ENCODE measurements at places on chromosomes 16 and 17.

- DNase-seq, result no peak
These were observed 29.4 kb downstream of the IST1 start for GRCh38 chr16:71924710-71925109.

DNA sequence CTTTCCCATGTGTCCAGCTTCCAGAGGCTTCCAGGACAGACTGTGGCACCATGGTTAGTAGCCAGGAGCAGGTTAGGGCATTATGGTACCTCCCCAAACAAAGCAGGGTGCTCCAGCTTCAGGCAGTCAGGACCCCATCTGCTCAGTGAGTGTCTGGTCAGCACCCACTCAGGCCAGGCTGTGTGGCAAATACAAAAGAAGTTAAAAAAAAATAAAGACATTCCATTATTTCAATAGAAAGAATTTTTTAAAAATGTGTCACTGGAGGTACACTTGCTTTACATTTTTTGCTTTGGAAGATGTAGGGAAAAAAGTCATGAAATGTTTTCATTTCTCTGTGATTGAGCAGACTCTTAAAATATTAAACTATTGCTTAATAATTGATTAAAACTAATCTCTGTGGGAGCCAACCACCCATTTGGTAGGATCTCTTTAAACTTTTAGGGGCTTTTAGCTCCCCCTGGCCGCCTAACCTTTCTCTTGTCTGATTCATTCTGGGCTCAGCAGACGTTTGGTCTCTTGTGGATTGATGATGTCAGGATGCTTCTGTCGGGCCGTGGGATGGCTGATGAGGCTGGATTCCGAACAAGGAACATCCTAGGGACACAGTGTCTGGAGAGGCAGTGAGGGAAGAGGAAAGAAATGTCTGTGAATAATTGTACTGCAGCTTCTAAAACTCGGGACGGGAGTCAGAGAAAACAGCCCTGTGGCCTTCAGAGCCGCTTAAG lies 28.4 kb upstream of the NPTX1 start:
- DNase-seq, result no peak

- peak; percentile 66 for DNase-seq
These were observed at the start of gene CRYM for GRCh38 chr16:21277927-21278706. Gene CRYM (minus strand): TSS chr16:21278290. CDS start chr16:21278251, 39 bp downstream.

DNA sequence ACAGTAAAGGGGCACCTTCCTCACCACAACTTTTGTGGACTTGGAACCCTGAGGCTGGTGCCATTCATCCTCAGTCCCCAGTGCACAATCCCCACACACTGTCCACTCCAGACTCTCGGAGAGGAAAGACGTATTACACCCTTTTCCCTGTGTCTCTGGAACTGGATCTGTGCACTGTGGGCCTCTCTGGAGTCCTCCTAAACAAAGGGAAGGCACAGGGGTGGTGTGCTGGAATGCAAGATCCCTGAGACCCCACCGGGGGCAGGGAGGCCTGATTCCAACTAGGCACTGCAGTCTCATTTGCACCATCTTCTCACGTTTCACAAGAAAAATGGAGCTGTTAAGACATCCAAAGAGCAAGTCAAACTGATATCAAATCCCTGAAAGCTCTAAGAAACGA lies 89.8 kb downstream of the USP31 start:
- DNase-seq, result no peak

DNA sequence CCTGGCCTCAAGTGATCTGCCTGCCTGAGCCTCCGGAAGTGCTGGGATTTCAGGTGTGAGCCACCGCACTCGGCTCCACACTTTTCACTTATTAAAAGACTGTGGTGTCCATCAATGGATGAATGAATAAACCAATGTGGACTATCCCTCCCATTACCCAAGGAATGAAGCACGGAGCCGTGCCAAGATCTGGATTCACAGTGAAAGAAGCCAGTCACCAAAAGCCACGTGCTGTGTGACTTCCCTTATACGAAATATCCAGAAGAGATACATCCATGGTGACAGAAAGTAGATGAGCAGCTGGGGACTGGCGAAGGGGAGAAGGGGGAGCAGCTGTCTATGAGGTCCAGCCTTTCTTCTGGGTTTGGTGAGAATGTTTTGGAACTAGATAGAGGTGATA lies 48.2 kb upstream of the STH start:
- no peak for DNase-seq

DNA sequence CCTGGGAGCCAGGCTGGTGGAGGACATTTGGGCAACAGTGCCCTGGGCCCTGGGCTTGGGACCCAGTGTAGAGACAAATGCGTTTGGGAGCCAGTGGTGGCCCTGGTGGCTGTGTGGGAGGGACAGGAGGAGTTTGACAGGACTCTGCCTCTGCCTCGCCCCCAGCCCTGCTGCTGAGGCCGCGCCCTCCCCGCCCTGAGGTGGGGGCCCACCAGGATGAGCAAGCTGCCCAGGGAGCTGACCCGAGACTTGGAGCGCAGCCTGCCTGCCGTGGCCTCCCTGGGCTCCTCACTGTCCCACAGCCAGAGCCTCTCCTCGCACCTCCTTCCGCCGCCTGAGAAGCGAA lies 11.9 kb upstream of the TCAP start:
- DNase-seq, result no peak

GRCh38 chr17:64007838-64008282 lies 9.7 kb downstream of the PRR29 start:
- peak; percentile 5 for DNase-seq

DNA sequence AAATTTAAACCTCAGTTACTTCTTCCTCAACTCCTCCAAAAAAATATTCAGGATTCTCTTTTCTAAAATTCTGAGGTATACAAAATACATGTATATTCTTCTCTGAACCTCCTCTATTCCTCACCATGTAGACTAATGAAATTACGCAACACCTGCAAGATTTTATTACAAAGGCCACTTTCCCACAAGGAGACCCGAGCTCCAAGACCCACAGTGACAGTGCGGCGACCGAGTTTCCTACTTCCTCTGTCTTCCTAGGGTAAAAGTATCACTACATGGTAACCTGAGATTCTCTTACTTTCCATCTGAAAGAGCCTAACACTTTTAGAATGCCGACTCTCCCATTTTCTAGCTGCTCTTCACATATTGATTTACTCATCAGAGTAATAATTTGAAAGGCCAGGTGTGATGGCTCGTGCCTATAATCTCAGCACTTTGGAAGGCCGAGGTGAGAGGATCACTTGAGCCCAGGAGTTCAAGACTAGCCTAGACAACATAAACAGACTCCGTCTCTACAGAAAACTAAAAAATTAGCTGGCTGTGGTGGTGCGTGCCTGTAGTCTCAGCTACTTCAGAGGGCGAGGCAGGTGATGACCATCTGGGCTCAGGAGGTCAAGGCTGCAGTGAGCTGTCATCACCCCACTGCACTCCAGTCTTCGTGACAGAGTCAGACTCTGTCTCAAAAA lies 35.7 kb downstream of the CYTH1 start:
- DNase-seq, result peak; percentile 20

DNA sequence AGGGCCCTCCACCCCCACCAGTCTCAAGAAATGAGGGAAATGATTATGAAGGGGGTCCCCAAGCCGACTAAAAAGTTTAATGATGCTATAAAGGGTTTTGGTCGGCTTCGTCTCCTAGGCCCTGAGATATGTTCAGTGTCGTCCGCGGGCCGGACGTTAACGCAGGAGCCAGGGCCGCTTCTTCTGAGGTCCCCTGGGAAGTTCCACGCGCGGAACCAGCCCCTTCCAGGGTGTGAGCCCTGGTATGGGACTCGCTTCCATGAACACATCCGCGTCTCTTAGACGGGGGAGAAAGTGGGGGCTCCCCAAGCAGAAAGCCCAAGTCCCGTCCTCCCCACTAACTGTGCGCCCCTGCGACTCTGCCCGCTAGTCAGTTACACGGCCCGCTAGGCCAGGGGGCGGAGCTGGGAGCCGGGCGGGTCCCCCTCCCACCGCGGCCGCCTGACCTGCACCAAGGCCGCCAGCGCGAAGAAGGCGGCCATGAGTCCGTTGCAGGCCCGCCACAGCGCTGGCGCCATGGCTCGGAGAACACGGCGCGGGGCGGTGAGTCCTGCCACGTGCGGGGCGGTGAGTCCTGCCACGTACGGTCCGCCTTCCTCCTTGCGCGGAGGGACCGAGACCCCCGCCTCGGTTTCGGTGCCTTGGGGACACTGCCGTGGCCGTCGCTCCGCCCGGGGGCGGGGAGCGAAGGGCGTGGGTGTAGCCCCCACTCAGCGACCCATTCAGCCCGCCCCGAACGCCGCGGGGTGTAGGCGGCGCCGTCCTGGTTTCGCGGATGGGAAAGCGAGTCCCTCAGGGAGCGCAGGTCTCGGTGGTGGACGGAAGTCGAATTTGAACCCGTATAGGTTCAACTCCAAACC lies at the start of gene TMEM220:
Gene TMEM220 (minus strand): TSS at position 690 of the 860 bp plus-strand sequence. CDS start 172 bp downstream, at position 518.
- peak; percentile 50 for DNase-seq

DNA sequence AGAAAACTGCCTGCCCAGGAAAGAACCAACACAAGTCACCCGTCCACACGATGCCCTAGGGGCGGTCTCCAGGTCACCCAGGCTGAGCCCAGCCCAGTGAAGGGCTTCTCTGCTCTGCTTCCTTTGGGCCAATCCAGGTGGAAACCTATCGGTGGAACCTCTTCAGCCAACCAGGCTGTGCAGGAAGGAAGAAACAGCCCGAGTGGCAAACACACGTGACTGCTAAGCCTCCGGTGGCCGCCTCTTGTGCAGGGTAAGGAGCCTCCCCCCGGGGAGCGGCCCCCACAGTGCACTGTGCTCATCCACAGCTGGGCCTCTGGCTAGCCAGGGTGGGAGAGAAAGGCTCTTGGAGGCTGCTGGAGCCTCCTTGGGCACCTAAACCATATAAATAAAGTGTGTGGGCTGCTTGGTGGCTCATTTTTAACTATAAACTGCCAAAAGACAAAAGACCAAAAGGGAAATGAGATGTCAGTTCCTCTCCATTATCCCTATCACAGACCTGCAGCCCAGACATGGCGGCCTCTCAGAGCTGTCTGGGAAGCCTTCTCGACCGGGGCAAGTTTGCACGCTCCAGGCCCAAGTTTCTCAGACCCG lies 2.4 kb downstream of the RTN4RL1 start:
- DNase-seq, result no peak

GRCh38 chr16:5523829-5524228 lies 426.2 kb upstream of the EEF2KMT start:
- DNase-seq, result no peak

DNA sequence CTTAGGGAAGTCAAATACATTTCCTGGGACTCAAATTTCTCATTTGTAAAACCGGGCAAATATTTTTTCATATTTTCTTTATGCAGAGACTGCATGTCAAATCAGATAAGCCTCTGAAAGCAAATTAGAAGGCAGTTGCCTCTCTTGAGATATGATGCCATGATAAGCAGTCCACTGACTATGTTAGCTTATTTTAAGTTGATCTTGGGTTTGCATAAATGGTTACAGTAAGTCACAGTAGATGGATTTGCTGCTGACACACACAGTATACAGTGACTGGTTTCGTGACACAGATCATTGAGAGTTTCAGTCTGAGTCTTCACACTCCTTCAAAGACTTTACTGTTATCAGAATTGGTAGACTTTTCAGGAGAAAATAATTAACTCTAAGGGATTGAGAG lies 927.6 kb upstream of the CDH8 start:
- no peak for DNase-seq

GRCh38 chr17:41026715-41027471 lies at the start of gene KRTAP1-5:
Gene KRTAP1-5 (minus strand): TSS chr17:41027208. CDS start chr17:41027155, 53 bp downstream.
- DNase-seq, result no peak

DNA sequence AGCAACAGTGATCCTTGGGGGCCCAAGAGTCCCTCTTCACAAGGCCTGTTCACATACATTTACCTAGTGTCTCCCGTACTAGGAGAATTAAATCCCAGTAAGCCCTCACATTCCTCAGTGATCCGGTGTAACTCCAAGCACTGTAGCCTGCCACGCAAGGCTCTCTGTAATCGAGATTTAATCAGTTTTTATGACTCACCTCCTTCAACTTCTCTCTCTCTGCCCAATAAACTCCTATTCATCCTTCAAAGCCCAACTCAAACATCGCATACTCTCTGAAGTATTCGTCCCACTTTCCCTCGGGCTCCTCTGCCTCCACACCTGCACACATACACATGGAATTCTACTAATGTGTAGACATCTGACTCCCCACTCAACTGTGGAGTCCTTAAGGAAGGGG lies 141.8 kb downstream of the CMIP start:
- DNase-seq, result no peak

DNA sequence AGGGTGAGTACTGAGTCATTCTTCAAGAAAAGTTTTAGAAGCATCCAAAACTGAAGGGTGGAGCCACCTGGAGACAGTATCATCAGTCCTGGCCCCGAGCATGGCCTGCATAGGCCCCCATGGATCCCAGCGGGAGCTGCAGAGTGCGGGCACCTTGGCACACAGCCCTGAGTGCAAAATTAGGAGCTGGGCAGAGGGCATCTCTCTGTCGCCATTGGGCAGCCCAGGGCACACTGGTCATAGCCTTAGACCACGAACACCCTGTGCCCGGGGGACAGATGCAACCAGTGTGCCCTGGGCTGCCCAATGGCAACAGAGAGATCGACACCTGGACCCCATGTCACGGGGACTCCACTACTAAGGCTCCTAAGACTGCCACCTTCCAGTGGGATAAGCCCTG lies 14.6 kb downstream of the MAPT start:
- no peak for DNase-seq

DNA sequence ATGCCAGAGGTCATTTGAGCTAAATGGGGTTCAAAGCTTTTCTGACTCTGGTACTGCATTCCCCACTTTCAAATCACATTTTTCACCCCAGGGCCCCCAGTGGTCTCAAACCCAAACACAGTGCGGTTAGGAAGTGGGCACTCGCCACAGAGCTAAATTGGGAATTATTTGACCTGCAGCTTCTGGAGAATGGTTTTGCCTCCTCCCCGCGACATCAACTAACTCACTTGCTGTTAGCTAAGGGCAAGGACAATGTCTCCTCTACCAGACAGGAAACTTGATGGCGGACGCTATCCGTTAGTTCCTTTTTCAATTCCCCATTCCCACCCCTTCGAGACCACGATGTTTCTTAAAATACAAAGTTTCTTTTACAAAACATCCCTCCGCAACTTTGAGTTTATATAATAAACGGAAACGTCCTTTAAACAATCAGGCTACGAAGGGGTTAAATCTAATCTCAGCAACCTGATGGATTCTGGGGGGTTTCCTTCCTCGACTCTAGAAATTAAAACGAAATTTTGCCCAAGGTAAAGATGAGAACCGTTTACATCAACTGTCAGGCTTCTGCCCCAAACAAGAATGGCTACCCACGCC lies 500 bp upstream of the KAT7 start:
- peak; percentile 39 for DNase-seq

- DNase-seq, result no peak
These were observed 19.7 kb downstream of the ESRP2 start for GRCh38 chr16:68216240-68216639.

DNA sequence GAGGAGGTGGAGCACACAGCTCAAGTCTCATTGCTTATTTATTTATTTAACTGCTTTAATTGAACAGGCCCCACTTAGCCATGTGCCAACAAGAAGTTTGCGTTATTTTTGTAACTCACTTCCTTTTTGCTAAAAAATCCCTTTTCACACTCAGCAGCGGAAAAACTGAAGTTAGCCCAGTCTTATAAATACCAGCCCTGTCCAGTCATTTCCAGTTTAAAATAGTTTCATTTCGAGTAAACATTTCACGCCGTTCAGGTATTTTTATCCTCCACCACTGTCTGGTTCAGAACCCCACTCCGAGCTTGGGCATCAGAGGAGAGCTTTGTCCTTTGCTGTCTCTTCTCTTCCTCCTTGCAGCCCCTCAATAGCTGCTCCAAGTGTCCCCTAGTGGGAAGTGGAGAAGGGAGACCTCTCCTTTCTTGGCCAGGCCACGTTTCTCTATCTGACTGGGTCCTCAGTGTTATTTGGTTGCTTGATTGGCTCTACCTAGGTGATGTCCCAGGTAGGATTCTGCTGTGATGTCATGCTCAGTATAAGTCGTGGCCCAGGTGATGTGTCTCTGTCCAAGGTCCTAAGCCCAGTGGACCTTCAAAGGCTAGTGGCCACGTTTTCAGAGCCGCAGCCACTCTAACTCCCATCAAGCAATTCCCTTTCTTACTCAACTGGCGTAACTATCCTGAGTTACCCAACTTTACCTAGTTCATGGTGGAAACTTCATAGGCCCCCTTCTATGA lies 53.0 kb upstream of the GAS7 start:
- no peak for DNase-seq
